ENCODE measurements at places on chromosomes 2 and 18.

- DNase-seq: no peak
Observed at GRCh38 chr2:156322051-156322685, 10.4 kb downstream of the NR4A2 start.

DNA sequence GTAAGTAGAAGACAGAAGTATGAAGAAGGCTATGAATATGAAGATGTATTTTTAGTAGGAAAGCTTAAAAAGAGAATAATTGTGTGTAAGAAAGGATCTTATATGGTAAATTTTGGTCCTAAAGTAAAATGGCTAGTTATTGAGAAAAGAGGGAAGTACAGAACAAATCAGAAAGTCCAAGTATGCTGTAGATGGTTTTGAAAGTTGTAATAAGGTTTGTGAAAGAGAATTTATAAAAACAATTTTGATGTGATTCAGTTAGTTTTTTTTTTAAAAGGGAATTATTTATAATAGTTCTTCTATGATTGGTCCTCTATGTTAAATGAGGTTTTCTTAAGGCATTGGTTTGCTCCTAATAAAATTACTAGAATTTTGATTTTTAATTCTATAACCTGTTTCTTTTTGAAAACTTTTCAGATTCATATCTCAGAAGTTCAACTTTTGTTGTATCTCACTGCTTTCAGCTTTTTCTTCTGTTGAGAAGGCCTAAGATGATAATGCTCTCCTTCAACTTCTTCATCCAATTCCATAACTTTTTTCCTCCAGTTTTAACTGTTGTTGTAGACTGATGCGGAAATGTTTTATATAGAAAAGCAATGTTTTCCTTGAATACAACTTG is 322.7 kb downstream of the NOL4 start:
- no peak for DNase-seq

DNA sequence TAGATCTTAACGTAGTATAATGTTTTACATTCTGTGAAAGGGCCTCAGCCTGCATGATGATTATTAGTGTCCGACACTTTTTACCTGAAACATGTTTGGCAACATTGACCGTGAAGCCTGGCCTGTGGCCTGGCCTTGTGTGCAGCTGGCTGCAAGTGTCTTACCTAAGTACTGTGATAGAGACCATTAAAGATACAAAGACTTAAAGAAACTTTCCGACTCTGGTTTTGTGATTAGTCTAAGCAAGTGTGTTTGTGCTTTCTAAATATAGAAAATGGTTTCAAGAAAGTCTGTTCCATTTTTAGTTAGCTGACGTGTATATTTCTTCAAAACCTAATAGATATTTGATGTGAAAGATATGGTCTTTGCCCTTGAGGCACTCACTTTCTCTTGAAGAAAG is 601.8 kb downstream of the LRP1B start:
- no peak for DNase-seq

DNA sequence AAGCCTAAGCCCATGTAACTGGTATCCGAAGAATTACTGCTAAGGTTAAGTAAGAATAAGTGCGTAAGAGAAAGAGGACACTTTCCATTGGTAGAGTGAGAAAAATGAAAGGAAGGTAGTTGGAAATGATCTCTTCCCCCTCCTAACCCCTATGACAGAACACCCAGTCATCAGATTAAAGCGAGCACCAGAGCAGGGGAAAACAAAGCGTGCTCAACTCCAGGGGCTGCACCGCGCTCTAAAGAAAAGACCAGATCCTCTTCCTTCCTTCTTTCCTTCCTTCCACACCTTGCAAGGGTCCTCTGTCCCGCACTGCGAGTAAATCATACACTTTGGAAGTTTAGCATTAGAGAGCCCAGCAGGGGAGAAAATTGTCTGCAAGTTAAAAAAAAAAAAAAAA is 971 bp upstream of the CDH7 start:
- no peak for DNase-seq

DNA sequence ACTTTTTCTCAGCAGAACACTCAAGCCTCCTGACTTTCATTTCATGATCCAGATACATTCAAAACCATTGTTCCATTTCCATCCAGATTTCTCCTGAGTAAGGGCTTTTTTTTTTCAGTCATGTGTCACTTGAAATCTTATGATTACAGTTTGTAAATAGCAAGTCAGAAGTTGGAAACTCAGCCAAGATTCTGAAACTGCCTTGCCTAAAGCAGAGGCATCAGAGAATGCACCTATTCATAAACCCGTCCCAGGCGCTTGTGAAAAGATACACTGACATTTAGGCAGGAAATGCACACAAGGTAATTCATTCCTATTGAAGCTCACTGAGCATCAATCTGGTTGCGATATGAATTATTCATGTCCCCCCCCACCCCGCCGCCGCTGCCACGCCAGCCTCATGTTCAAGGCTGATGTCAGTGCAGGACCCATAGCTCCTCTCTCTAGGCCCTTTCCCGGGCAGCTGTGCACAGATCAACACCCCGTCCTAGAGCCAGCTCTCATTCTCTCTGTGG is 30.4 kb upstream of the MGAT4A start:
- DNase-seq: no peak

GRCh38 chr2:206799083-206799482 is 33.7 kb downstream of the FASTKD2 start:
- DNase-seq: no peak

GRCh38 chr2:157903626-157904025 is 27.5 kb upstream of the ACVR1 start:
- no peak for DNase-seq

- DNase-seq: no peak
Observed at GRCh38 chr2:181857483-181857882, 34.0 kb upstream of the ITPRID2 start.

DNA sequence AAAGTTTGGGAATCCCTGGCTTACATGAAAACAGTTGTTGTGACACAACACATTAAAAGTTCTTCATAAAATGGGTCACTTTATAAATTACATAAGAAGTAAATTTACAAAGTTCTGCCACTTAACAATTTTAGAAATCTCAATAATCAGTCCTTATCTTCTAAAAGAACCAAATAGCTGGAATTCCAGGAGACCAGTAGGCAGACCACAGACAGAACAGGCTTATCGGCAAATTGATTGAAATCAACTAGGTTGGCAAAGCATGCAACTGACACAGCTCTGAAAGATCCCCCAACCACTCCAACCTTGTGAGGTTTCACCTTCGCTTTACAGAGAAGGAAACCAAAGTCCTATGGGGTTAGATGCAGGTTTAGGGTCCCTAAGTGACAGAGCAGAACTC is 103.0 kb downstream of the DNER start:
- no peak for DNase-seq

GRCh38 chr2:46674488-46674887 is 195.1 kb downstream of the TMEM247 start:
- DNase-seq: no peak

DNA sequence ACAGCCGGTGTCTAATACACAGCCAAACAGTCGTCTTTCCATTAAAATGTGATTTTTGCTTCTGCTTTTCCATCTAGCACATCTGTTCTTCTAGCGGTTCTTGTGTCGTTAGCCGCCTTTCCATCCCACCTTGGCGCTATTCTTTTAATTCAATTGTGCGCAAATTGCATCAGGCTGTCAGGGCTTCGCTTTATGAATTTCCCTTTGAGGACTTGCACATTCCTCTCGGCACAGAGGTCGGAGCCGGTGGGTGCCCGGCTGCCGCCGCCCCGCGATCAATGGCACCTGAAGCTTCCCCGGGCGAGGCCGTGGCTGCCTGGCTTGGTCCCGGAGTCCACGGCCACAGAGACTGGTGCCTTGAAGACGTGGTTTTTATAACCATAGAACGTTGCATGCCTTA is 33.9 kb upstream of the TSPYL6 start:
- no peak for DNase-seq

DNA sequence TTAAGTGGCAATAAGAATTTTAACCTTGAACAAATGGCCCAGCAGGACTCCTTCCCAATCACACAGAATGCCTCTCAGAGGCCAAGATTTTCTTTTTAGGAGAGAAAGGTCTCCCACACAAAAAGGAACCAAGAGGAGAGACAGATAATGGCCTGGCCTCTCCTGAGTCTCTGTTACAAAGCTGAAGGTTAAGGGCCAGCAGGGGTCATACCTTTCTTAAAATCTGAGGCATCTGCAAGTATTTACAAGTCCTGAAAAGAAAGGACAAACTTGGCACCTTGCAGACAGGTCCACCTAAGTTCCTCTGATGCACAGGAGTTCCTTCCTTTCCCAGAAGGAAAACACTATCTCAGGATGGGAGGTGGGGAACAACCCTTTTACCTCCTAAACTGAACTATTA is 142.3 kb downstream of the TMEM163 start:
- DNase-seq: no peak

- DNase-seq: no peak
Observed at GRCh38 chr2:137167651-137168050, 402.3 kb downstream of the THSD7B start.

DNA sequence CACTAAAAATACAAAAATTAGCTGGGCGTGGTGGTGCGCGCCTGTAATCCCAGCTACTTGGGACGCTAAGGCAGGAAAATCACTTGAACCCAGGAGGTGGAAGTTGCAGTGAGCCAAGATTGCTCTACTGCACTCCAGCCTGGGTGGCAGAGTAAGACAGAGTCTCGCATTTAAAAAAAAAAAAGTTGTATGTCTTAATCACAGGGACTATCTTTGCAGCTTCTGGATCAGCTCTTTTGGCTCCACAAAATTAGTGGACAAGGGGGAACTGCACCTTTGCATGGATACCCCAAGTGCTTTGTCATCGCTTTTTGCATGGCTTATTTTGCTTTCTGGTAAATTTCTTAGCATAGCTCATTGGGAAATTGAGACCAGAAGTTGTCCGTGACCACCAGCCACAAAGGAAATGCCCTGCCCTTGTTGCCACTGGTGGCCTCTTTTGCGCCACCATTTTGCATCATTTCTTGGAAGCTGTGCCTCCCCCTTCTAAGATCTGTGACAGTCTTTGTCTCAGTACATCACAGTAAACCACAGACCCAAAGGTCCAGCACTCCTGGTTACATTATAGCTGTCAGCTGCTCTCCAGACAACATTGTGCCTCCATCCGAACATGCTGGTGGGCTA is 43.9 kb upstream of the PCBP1 start:
- no peak for DNase-seq

DNA sequence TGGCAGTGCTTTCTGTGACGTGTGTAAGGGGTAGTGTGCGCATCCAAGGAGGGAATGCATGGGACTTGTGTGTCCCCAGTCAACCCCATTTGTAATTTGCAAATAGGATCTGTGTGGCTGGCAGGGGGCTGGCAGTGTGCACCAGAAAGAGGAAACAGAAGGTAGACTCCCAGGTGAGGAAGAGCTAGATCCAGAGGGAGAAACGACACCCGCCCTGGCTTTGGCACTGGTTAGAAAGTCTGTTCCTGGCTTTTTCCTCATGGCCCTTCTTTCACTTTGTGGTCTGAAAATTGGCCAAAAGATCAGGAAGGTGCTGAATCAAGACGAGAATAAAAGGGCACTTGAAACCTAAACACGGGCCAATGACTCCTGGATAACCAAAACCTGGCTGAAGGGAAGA is 33.3 kb downstream of the PRKCE start:
- no peak for DNase-seq

- no peak for DNase-seq
Observed at GRCh38 chr2:37748541-37748940, 77.1 kb upstream of the CDC42EP3 start.

GRCh38 chr18:34709750-34710441 is at the start of gene DTNA:
Gene DTNA, plus strand, starts transcription at chr18:34710298. Its CDS starts 45,679 bp downstream, at chr18:34755977.
- peak; percentile 51 for DNase-seq

All from testis (tissue), 5 donors.